ENCODE measurements at places on chromosomes 6 and 20.

DNA sequence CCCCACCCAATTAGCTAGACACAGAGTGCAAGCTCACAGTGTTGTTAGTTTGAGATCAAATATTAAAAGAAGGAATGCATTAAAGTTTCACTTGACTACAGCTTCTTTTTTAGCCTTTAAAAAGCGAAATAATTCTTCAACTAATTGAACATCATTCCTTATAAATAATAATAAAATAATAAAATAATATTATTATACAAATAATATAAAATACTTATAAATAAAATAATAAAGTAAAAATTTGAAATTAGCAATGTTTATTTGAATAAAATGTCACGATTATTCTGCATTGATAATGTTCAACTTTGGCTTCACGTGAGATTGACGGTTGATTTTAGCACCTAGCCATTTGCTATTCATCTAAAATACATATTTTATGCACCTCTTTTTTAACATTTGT is 819.3 kb downstream of the FRK start:
- DNase-seq: no peak

- DNase-seq: no peak
These were observed 38.0 kb downstream of the HIVEP2 start for GRCh38 chr6:142906945-142907470.

DNA sequence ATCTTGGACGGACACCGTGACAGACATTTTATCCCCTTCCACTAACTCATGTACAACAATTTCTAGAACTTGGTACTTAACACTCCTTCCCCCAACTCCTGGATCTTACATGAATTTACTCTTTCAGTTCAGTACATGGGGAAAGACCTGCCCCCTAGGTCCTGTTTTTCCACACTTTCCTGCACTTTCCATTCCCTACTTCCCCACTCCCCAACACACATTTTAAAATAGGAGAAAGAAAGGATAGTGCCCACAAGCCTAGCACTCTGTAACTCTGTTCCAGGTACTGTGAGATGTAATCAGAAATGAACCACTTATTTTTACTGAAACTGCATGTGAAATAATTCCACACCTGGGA is 1.3 kb downstream of the ADGRG6 start:
- DNase-seq: no peak

- DNase-seq: no peak
These were observed 72.6 kb downstream of the INSM1 start for GRCh38 chr20:20440481-20440880.

GRCh38 chr6:44169154-44169553 is 10.5 kb downstream of the CAPN11 start:
- DNase-seq: no peak

DNA sequence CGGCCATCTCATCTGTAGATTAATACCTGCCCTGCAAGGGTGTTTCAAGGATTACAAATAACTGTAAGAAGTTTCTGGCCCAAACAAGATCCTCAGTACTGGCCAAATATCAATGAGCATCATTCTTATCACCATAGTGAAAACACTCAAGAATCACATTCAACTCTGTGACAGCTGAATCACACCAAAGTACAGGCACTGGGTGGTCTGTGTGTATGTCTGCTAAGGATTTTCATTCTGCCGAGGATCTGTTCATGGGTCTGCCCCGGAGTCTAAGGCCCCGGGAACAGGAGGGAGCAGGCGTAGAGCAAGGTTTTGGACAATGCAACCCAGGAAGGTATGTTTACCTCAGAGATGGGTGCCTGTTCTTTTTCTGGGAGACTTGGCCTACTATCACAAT is 110.5 kb downstream of the TRERF1 start:
- DNase-seq: no peak

- peak; percentile 100 for DNase-seq
These were observed 79.4 kb downstream of the GFOD1 start for GRCh38 chr6:13407709-13408695.

- DNase-seq: no peak
These were observed 336.4 kb upstream of the OPRM1 start for GRCh38 chr6:153702671-153703070.

DNA sequence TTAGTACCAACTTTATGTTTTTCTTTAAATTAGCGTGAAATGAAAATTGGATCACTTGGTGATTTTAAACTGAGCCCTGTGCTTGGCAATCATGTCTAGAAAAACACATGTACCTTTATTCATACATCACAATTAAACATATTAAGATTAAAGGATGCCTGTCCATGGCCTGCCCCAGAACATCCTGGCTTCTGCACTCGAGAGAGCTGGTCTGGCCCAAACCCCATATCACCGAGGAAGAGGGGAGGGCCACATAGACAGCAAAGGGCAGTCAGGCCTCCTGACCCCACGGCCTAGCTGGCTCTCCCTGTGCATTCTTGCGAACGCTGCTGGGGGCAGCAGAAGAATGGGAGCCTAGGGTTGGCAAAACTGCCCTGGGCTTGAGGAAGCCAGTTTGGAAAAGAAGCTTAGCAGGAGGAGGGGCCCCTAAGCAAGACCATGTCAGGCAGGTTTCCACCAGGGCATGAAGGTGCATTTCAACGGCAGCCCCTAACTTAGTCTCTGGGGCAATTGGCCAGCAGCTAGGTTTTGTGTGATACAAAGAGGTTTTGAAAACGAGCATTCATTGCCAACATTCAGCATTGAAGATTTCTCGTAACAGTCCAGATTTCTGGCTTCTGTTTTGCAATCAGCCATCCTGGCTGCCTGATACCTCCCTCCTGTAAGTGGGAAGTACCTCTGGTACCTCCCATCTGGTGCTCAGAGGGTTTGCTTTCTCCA is 8.6 kb downstream of the BPIFB3 start:
- no peak for DNase-seq

All from AML-193 (cell line).